GM23338 (cell line): ENCODE measurements at places on chromosomes 11 and 22. TPM values are rescaled to one million over a fixed set of nuclear protein-coding genes. Genes with fewer than 3 reads are reported as not detected.

DNA sequence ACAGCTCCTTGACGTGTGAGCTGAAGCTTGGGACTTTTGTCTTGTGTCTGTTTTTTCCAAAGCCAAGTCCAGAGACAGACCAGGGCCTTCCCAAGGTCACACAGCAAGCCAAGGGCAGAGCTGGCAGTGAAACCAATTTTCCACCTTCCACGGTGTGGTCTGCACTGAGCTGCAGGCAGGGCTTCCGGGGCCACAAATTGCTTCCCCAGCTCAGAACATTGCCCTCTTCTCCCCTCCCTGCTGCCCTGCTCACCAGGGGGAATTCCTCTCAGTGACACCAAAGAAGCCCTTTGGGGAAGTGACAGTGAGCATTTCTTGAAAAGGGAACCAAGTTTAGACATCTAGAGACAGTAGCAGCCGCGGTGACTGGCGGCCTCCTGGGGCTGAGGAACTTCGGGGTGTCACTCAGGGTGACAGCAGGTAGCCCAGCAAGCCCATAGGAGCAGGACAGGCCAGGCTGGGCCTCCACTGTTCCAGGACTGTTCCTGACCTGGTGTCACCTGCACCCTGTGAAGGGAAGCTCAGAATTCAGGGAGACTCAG, 9.2 kb downstream of the FXYD2 start:
- DNase-seq = no peak
- no peak overlapping the region for H3K4me3 ChIP-seq
- no peaks in the 10 kb centered on the region for H3K27me3 ChIP-seq

DNA sequence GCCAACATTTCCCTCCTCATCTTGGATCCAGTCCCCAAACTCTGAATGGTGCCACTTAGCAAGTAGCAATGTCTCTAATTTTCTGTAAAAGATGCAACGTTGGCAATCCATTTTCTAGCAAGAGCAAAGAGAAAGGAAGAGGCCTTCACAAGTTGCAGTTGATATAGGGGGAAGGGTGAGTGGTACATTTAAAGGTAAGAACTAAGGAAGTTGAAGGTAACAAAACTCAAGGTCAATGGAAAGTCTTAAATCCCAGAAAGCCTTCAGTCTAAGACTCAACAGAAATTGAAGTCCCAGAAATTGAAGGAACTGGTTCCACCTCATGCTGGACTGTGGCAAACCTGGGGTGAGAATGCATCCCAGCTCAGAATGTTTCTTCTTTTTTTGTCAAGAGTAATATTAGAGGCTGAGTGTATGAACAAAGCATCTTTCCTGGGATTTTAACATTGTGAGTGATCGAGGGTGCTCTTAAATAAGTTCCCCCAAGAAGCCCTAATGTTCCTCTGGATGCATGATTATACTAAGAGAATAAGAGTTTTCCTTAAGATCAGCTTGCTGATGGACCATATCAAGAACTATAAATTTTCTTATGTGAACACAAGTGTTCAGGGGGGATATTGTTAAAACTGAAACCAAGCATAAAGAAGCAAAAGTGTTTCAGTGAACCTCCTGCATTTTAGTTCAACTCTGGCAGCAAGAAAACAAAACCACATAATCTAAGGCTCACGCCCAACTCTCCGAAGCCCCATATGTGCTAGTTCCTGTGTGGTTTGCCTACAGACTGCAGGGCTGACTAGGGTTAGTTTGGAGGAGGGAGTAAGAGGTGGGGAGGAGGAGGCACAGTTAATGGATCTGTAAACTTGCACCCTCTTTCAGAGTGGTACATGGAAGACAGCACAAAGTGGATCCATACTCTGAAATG, at the start of gene GRAP2:
GRAP2 (plus strand) TSS at position 779 of the 922 bp plus-strand sequence. CDS start 46,023 bp downstream, outside the sequence.
- no peaks in the 10 kb centered on the region for H3K27me3 ChIP-seq
- no peaks in the 10 kb centered on the region for H3K4me1 ChIP-seq
- no peaks in the 10 kb centered on the region for H3K36me3 ChIP-seq
- H3K27ac ChIP-seq = no peak within 1 kb of the TSS
- no peak for DNase-seq
- no peak within 1 kb of the TSS for H3K4me3 ChIP-seq

DNA sequence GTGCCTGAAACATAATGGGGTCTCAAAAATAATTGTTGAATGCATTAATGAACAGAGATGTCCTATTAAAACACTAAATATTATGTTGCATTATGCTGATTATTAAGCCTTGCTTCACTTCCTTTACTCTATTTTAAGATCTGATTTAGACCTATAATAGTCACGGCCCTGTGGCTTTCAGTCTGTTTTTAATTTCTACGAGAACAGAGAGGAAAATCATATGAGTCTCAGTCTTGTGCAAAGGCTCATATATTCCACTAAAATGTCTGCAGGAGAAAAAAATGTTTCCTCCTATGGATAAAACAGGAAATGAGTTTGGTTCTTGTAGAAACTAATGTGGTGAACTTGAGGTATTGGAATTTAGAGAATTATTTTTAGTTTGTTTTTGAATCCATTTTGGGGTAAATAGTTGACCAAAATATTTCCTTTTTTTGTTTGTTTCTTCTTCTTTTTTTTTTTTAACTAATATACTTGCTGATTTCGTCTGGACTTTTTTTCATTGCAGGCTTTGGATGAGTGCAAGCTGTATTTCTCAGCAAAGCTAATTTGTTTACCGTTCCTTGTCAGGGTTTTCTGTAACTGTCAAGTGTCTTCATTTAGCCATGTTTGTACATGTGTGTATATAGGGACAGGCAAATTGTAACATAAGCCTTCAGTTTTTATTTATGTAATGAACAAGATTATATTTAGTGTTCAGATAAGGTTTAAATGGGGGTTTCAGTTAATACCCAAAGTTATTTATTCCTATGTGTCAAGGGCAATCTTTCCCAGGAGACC, 139.1 kb upstream of the DDI1 start:
- DNase-seq = no peak
- no peaks in the 10 kb centered on the region for H3K4me1 ChIP-seq
- no peak overlapping the region for H3K27ac ChIP-seq
- no peaks in the 10 kb centered on the region for H3K27me3 ChIP-seq
- H3K36me3 ChIP-seq = no peaks in the 10 kb centered on the region

DNA sequence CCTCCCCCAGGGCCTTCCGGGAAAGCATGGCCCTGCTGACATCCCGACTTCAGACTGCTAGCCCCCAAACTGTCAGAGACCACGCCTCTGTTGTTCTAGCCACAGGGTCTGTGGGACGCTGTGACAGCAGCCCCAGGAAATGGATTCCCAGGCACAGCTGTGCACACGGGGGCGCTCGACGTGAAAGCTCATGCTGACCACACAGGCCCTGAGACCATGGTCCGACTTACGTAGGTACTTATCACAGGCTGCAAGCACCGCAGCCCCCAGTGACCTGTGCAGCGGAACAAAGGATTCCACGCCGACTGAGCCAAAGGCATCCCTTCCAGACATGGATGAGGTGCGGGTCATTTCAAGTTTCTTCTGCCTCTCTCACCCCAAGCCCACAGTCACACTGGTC, 150.6 kb downstream of the CTTN start:
- no peak overlapping the region for H3K27ac ChIP-seq
- no peaks in the 10 kb centered on the region for H3K36me3 ChIP-seq
- no peak overlapping the region for H3K4me3 ChIP-seq
- peaks cover 17% of the 10 kb centered on the region for H3K4me1 ChIP-seq
- H3K27me3 ChIP-seq = no peaks in the 10 kb centered on the region

DNA sequence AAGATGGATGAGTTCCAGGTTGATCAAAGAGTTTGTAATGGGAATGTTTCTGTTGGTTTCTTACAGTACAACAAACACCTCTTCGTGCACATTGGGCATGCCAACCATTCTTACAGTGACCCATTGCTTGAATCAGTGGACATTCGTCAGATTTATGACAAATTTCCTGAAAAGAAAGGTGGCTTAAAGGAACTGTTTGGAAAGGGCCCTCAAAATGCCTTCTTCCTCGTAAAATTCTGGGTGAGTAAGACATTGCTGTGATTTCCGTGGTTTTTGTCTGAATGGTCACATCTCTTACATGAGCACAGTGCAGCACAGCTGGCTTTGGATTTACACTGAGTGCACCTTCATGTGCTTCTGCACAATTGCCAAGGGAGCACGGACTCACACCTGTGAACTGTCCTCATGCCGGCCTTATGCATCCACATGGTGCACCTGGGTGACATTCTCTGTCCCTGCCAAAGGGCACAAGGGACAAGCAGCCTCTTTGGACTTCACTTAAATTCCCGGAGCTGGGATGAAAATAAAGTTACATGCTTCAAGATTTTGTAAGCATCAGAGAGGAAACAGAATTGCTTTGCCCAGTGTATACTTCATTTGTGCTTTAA, 107.1 kb upstream of the RASSF10 start:
- H3K27me3 ChIP-seq = no peaks in the 10 kb centered on the region
- peaks cover 8% of the 10 kb centered on the region; the same call in 1 of the 2 replicates for H3K4me1 ChIP-seq
- no peak overlapping the region for H3K27ac ChIP-seq

Gene MMP13
- total RNA-seq = not detected in 2 replicates

Gene FAM83F
- 13.5 and 15.9 TPM in 2 replicates for total RNA-seq

Gene UPK2
- total RNA-seq = not detected in 2 replicates

Gene ESAM
- total RNA-seq = not detected in 2 replicates
